Psoas muscle (tissue), 8 donors: ENCODE measurements at places on chromosomes 13 and 19. TPM values are rescaled to one million over a fixed set of nuclear protein-coding genes. Genes with fewer than 3 reads are reported as not detected.
A peak's percentile ranks its signal among the peaks of the same experiment; 100 is the strongest.

CLEC17A gene
- polyA plus RNA-seq, result not detected

TNFSF13B gene
- 0.23 TPM for polyA plus RNA-seq

ZNF581 gene
- 18.6 TPM for polyA plus RNA-seq

ZNF525 gene
- 0.18 TPM for polyA plus RNA-seq

LMTK3 gene
- polyA plus RNA-seq, result 0.06 TPM

KLK8 gene
- polyA plus RNA-seq, result 0.09 TPM

PEG3 gene
- 0.08 TPM for polyA plus RNA-seq

SMIM17 gene
- 0.21 TPM for polyA plus RNA-seq

IGFL3 gene
- not detected for polyA plus RNA-seq

NFIX gene
- 43.8 TPM for polyA plus RNA-seq

PSG3 gene
- polyA plus RNA-seq, result not detected

PIAS4 gene
- polyA plus RNA-seq, result 12.7 TPM

RFX2 gene
- polyA plus RNA-seq, result 1.5 TPM

- no peak for DNase-seq
Observed at GRCh38 chr13:27211771-27212364, 39.5 kb upstream of the RPL21 start.

DNA sequence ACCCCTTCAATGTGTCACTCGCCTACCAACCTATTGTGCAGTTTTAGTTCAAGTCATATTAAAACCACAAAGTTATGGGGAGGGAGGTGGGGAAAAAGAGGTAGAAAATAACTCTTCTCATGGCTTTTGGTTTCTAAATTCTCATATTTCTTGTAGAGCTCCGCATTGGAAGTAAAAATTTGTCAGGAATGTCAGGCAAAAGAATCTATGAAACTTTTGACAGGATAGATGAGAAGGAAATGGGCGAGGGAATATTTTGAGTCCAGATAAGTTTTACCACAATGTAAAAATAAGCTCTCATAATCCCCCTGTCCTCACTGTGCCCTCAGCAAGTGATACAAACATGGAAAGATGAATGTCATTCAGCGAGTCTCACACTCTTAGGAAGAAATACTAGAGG, 270.4 kb downstream of the DLEU7 start:
- no peak for DNase-seq

DNA sequence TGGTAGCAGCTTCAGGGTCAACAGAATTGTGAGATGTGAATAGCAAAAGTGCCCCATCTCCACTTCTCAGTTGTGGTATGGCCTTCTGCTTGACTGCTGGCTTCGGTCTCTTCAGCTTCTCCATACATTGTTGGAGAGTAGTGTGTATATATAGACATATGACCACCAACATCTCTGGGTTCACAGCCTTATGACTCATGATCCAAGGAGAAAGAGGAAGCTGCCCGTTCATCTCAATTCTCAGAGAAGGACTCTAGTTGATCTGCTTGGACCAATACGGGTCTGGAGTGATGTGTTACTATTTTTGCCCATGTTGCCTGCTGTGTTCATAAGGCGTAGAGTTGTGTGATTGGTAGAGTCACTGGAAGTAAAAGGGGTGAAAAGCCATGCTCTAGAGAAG, 3.6 kb upstream of the COMMD6 start:
- DNase-seq, result no peak

GRCh38 chr13:73088332-73088935, 29.6 kb downstream of the KLF5 start:
- DNase-seq, result no peak

GRCh38 chr13:40692946-40693345, 26.5 kb upstream of the FOXO1 start:
- no peak for DNase-seq

GRCh38 chr19:5107432-5108122, 138.7 kb downstream of the KDM4B start:
- no peak for DNase-seq

DNA sequence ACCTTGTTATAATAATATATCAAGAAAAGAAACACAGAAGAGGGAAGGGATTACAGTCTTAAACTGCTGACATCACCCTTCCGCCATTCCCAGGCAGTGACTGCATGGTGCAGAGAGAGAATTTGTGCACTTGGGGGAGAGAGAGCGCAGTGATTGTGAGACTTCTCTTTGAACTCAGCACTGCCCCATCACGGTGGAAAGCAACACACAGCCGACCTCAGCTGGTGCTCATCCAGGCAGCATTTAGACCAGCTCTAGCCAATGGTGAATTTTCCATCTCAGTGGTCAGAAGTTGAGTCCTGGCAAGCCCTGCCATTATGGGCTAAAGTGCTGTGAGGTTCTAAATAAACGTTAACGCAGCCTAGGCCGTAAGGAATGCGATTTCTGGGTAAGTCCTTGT, 1681.5 kb downstream of the EFNB2 start:
- DNase-seq, result no peak

DNA sequence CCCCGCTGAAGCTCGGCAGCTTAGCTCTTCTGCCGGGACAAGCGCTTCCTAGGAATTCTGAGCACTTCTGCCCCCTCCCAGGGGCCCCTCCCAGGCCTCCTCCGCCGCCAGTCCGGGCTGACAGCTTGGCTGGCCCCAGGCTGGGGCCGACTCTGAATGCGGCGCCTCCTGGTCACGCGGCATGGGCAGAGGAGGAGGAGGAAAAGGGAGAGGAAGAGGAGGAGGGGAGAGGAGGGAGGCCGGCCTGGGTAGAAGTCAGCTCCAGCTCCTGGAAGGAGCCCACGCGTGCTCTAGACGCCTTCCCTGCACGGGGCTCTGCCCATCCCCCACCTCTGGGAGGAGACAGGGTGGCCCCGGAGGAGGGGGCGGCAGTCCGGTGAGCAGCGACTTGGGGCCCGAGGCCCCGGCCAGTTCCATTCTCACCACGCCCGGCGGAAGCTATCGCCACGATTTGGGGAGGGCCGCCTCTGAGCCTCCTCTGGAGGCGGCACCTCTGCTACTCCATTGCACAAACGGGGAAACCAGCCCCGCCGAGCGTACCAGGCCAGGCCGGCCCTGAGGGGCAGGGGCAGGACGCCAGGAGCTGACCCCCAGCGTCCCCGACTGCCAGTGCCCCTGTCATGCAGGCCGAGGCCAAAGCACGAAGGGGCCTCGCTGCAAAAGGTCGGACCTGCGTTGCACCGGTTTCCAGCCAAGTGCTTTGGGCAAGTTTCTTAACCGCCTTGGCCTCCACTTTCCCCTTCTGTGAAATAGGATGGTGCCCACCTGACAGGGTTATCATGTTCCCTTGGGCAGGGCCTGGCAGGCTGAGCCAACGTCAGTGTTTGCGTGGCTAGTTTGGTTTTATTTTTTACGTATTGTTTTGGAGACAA, 31.6 kb downstream of the CCNE1 start:
- peak; percentile 27 for DNase-seq

- DNase-seq, result no peak
Observed at GRCh38 chr19:11570039-11570462, 7.4 kb downstream of the ACP5 start.

DNA sequence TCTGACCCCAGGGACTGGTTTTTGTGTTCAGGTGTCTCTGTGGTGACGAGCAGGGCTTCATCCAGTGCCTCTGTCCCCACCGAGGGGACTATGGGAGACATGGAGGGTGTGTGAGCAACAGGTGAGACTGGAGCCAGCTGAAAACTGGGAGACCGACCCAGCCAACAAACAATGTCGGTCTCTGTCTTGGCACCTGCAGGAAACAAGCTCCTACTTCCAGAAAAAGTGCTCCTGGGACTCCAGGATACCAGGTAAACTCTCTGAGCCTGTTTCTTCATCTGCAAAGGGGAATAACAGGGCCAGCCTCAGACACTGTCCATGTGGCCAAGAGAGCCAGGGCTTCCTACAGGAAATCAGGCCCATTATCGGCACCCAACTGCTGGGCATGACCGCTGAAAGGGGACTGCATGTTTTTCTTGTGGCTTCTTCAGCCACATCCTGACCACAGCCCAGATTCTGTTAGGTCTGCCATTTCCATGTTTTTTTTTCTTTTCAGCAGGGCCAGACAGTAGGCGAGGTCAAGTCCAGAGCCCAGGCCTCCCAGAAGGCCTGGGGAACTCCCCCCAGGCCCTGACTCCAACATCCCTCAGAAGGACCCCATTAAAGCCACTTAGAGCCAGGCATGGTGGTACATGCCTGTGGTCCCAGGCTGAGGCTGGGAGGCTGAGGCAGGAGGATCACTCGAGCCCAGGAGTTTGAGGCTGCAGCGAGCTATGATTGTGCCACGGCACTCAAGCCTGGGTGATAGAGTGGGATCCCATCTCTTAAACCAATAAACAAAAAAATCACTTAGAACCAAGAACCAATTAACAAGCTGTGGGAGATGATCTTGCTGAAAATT, 836 bp upstream of the BST2 start:
- DNase-seq, result no peak

- DNase-seq, result no peak
Observed at GRCh38 chr13:99693351-99693750, 192.1 kb downstream of the TM9SF2 start.

DNA sequence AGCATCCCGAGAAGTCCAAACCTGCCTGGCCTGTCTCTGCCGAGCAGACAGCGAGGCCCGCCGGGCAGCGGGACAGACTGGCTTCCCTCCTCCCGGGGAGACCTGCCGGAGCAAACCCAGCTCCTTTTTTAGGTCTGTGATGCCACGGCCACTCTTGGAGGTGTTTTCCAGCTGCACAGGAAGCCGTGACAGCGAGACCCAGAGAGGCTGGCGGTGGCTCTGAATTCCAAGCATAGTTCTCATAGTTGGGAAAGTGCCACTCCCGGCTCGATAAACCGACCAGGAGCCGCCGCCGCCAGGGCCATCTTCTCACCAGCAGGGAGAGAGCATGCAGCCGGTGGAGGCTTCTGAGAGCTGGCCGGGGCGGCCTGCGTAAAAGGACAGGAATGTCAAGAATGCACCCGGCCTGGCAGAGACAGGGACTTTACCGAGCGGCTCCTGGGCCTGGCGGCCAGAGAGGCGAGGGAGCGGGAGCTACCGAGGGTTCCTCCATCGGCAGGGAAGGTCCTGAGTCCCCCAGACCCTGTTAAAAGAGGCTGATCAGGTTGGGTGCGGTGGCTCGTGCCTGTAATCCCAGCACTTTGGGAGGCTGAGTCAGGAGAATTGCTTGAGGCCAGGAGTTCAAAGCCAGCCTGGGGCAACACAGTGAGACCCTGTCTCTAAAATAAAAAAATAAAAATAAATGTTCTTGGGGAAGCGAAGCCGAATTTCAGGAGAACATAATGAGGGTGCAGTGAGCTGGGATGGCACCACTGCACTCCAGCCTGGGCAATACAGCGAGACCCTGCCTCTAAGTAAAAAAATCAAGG, 64.9 kb downstream of the GADD45B start:
- DNase-seq, result peak; percentile 93

DNA sequence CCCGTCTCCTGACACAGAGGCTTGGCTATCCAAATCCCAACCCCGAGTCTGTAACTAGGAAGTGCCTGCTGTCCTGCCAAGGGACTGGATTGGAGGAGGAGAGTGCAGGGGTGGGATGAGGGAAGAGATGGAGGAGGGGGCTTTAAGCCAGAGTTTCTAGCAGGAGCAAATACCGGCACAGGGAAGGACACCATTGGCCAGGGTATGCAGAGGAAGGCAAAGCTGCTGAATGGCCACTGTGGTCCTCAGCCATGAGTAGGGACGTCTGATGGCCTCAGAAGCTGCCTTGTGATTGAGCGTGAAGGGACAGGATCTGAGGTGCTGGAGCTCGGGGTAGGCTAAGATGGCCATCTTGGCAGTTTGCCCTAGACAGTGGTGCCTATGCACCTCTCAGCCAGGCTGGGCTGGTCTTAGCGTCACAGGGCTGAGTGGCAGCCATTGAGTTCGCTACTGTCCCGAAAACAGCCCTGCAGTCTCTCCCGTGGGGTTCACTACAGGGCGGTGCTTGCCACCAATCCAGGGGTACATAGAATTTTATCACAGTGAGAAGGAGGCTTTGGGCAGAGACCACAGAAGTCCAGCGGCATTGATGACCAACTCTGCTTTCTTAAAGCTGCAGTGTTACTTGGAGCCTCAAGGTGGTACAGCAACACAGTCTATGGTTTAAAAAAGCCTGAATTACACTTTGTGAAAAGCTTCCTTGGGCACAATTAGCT, 61.8 kb downstream of the AKAP11 start:
- DNase-seq, result no peak

GRCh38 chr19:58401840-58402421, 6.5 kb downstream of the RNF225 start:
- DNase-seq, result no peak

GRCh38 chr19:48455908-48456562, 661 bp downstream of the KCNJ14 start:
- DNase-seq, result no peak

DNA sequence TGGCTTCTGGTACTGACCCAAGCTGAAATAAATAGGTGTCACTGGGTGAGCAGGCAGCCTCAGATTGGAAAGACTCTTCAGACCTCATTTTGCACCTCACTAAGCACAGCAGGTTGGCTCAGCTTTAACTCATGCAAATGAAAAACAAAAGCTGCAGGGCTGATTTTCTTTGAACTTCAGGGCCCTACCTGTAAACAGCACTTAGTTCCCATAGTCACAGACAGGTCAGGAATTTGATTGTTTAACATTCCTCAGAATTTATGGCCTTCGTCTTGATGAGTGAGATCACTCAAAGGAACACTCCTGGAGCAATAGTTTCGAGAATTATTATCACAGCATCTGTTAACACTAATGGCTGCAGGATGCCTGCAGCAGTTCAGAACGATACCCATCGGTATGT, 718.5 kb downstream of the EFNB2 start:
- DNase-seq, result no peak

- no peak for DNase-seq
Observed at GRCh38 chr19:47675271-47675670, 38.0 kb upstream of the EHD2 start.
